DMS53 (cell line): ENCODE measurements at places on chromosomes 5 and 9.

GRCh38 chr5:168152660-168153059 lies 138.8 kb upstream of the WWC1 start:
- DNase-seq = peak; percentile 25

DNA sequence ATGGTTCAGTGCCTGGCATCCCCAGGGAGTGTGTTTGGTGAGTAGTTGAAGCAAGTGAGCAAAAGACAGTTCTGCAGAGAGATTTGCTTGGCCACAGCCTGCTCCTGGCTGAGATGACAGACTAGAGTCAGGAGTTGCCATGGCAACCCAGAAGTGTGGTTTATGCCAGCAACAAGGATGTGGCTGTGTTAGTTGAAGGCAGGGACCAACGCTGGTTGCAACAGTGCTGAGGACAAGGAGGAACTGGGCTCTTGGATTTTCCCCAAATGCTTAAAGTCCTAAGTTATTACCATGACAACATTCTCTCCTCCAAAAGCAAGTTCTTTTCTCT lies 2.7 kb downstream of the NXNL2 start:
- DNase-seq = peak; percentile 64

DNA sequence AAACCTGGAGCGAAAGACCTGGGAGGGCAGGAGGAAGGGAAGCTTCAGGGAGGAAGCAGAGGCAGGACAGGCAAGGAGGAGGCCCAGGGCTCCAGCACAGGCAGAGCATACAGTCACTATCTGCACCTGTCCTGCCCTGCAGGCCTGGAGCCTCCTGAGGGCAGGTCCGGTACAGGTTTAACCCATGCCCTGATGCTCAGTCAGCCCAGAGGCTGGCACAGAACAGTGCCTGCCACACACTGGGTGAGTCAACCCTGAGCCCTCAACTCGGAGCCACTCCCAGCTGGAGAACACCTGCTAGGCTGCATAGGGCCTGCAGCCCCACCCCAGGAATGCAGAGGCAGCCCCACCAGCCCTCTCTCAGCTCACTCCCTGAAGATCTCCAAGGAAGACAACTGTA lies 161.5 kb upstream of the PHYKPL start:
- DNase-seq = no peak

GRCh38 chr9:72950875-72951442 lies 1.9 kb downstream of the ALDH1A1 start:
- DNase-seq = peak; percentile 29

- DNase-seq = no peak
Measured at GRCh38 chr9:92965061-92965758, 17.9 kb downstream of the FGD3 start.

- no peak for DNase-seq
Measured at GRCh38 chr9:13534006-13534405, 254.5 kb upstream of the MPDZ start.

DNA sequence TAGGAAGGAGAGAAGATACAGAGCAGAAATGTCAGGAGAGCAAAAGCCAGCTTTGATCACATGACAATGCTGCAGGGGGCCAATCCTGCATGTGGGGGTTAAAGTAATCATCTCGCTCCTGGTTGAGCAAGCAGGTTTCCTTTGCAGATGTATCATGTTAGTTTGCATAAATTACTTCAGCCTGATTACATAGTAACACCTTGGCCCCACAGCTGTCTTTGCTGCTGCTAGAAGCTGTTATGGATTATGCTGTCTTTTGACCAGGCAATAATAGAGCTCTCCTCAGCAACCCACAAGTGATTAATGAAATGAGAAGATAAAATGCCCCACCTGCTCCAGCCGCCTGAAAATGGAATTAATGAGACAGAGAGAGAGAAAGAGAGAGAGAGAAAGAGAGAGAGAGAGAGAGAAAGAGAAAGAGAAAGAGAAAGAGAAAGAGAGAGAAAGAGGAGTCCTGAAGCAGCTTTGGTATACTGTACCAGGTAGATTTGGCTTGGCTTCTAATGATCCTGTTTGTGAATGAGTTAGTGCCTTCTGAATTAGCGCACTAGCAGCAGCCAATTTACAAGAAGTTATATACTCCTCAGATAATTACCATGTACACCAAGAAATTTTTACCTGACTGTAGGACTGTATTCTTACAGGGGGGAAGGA lies 174.3 kb upstream of the RORB start:
- DNase-seq = no peak
